ENCODE measurements at places on chromosomes 13 and 19.

- no peak for DNase-seq
Measured at GRCh38 chr13:49042476-49042875, 66.8 kb downstream of the FNDC3A start.

DNA sequence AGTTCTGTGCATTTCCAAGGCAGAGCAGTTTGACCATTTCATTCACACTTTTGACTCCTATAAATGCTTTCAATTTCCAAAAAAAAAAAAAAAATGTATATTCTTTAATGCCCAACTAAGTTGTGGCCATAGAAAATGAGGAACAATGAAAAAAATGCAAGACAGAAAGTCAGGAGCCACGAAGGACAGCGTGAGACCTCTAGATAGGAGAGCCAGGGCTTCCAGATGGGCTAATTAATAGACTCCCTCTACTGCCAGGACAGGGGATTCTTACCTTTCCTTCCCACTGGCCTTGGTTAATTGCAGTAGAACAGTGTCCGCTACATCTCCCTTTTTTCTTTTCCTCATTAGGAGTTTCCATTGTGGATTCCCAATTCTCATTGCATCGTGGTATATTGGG is 8.6 kb downstream of the FPR3 start:
- DNase-seq: no peak

GRCh38 chr19:43738780-43739211 is 16.0 kb downstream of the SMG9 start:
- no peak for DNase-seq

- DNase-seq: no peak
Measured at GRCh38 chr13:56718791-56719190, 421.9 kb upstream of the PRR20A start.

DNA sequence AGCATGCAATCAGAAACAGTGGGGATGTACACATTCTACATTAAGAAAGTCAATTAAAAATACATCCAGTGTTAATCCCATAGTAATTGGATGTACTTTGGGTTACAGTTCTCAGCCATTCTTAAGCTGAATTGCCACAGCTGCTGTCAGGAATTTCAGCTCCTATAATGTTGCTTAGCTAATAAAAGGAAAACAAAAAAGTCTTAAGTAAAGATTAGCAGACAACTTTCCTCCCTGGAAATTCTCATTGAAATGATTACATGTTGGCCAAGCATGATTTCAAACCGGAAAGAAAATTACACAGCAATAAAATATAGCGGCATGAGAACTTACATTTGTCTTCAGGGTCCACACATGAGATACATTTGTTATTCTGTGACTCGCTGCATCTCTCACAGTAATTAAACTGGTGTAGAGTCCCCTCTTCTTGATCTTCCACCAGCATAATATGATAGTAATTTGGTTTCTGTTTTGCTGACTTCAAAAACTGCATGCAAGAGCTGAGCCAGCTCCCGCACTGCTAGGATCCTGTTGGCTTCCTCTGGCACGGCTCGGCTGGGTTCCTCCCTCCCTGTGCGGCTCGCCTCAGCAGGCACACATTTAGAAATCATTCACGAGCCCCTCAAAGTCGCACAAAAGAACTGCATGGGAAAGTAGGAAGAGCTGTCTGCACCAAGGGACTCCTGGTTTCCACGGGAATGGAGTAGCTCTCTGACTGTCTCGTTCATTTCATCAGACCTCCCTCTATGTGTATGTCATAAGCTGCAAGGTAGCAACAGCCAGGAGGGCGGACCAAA is at the start of gene HTR2A:
Gene HTR2A, minus strand, starts transcription at position 713 of the 797 bp plus-strand sequence. CDS start 1,147 bp downstream, outside the sequence.
- no peak for DNase-seq

GRCh38 chr19:15178629-15179308 is 22.0 kb downstream of the NOTCH3 start:
- DNase-seq: no peak

All from germinal center (tissue), 1 donor.